ENCODE measurements at places on chromosomes 3 and 15.

GRCh38 chr3:197533396-197533795, 22.4 kb downstream of the BDH1 start:
- no peak for DNase-seq

GRCh38 chr3:148757238-148758215, 59.8 kb downstream of the AGTR1 start:
- no peak for DNase-seq

DNA sequence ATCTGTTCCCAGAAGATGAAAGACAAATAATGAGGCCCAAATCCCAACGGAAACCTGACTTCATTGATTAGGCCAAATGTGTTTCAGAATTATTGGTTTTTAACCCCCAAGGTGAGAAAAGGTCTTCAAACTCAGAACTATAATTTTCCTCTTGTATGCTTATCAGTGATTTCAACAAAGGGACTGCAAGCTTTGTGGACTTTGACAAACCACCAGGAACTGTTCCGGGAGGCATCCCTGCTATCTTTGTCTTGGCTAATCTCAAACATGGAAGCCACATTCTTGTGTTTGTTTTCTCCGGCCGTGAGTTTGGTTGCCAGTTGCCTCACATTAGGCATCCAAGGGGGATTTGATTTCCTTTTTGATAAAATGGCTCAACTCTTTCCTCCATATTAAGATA, 19.5 kb downstream of the ARHGEF3 start:
- peak; percentile 50 for DNase-seq

DNA sequence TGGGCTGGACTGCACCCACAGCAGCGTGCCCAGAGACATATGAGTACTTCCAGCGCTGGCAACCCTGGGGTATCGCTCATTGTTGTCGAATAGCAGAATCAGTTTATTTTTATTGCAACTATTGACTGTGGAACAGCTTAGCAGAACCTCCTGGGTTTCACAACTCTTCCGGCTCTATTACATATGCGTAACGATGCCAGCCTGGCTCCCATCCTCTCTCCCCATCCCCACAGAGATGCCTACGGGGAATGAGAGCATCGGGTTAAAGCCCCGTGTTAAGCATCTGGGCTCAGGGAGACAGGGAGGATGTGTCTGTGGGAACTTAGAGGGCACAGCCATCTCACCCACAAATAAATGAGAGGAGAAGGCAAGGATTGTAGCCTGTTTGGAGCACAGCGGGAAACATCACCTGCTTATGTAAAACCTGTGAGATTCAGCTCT, 76.6 kb upstream of the DLG1 start:
- DNase-seq, result no peak

GRCh38 chr15:70266412-70267121, 168.8 kb upstream of the TLE3 start:
- DNase-seq, result no peak

DNA sequence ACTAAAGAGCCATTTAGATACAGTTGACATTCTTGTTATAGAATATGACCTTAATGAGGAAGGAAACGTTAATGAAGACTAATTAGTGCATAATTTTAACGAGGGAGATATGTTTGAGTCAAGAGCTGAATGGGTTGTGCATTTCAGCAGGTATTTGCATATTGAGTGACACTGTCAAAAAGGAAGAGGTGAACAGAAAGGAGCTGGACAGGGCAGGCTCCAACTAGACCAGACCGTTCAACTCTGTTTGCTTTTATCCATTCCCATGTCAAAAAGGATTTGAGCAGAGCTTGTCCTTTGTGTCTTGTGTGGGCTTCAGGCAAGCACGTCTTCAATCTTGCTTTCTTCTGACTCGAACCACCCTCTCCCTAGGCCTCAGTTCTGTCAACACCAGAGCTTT, 40.7 kb downstream of the B3GALNT1 start:
- no peak for DNase-seq

- no peak for DNase-seq
Observed at GRCh38 chr3:24387493-24387892, 107.2 kb downstream of the THRB start.

DNA sequence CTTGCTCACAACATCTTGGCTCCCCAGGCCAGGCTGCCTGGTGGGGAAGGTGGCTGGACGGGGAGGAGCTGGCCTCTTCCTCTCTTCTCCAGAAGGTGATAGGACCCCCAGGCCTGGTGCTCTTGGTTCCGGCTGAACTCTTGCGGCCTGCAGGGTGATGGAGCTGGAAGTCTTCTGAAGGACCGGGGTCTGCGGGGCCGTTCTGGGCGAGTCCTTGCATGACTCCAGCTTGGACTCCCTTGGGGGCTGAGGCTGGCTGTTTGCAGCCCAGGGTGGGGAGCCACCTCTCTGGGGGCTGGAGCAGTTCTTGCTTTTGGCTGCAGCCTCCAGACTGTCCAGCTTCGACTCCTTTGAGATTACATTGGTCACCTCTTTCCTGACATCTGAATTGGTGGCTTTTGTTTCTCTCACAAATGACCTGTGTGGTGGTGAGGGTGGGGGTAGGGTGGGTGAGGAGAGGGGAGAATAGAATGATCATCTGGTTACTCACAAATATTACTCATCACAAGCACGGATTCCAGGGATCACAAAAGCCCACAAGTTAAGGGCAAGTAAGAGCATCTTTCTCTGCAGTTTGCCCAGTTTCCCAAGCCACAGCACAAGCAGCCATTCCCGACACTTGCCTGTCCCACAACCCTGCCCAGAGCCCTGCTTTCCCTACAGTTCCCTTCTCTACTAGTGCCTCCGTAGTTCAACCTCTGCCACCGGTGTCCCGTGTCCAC, 149.1 kb upstream of the HACD2 start:
- no peak for DNase-seq

GRCh38 chr15:77831986-77832385, 199.3 kb upstream of the LINGO1 start:
- no peak for DNase-seq

DNA sequence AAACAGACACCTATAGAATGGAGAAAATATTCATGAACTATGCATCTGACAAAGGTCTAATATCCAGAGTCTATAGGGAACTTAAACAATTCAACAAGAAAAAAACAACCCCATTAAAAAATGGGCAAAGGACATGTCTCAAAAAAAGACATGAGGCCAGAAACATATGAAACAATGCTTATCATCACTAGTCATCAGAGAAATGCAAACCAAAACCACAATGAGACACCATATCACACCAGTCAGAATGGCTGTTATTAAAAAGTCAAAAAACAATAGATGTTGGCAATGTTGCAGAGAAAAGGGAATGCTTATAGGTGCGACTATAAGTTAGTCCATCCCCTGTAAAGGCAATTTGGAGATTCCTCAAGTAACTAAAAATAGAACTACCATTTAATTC, 11.4 kb upstream of the HDGFL3 start:
- DNase-seq, result no peak

DNA sequence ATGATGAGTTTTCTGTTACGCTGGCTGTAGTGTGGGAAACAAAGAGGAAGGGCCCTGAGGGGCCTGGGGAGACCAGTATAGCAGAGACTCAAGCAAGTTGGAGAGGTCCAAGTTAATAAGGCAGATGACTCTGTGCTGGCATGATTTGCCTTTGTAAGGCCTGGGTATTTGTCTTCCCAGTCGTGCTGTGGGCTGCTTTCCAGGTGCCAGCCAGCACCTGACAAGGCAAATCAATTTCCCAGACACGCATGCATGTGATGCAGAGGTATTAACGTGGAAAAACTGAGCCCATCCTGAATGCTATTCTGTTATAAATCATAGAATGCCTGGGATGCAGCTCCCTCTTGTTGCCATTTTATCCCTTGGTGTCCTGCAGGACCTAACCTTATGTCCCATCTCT, 175.6 kb downstream of the MFSD1 start:
- no peak for DNase-seq

DNA sequence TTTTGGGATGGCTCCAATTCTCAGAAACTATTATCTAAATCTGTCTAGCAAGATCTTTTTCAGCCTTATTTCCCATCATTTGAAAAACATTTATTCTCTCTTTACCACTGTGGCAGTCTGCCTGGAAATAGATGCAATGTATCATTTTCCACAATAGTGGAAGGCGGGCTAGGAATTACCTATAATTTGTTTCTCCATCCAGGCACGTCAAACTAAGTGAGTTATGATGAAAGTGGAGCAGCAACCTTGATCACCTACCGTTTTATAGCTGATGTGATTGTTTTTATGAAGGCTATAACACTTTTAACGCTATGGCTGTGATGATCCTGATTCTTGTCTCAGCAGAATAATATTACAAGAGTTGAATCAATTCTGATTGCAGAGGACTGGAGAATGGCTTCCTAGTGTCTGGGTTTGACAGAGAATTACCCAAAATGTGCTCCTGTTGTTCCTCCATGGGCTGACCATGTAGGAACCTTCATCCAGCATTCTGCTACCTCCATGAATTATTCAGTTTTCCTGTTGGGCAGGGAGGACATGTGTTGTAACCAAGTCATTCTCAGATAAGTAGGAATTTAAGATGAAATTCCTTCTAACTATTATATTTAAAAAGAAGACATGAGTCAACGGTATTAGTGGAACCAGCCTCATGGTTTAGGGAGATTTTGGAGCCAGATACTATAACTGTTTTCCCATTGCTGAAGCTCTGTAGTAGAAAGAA, 231.5 kb upstream of the SGO1 start:
- DNase-seq, result no peak

GRCh38 chr3:184466413-184466960, 86.6 kb downstream of the CHRD start:
- DNase-seq, result no peak

DNA sequence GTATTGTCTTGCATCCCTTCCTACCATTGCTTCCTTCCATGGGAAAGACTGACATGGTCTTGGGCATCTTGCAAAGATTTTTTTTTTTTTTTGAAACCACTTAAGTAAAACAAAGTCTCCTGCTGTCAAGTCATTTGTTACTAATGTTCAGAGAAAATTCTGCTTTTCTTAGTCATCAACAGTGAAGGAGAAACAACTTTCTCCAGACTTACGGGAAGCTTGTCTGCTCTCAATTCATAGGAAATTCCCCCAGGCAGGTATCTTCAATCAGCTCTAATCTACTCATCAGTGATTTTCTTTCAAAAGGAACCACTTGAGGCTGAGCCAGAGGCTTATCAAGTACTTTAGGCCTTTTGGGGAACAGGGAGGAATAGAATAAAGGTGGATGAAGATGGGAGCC, 15.9 kb upstream of the DRD3 start:
- DNase-seq, result no peak

DNA sequence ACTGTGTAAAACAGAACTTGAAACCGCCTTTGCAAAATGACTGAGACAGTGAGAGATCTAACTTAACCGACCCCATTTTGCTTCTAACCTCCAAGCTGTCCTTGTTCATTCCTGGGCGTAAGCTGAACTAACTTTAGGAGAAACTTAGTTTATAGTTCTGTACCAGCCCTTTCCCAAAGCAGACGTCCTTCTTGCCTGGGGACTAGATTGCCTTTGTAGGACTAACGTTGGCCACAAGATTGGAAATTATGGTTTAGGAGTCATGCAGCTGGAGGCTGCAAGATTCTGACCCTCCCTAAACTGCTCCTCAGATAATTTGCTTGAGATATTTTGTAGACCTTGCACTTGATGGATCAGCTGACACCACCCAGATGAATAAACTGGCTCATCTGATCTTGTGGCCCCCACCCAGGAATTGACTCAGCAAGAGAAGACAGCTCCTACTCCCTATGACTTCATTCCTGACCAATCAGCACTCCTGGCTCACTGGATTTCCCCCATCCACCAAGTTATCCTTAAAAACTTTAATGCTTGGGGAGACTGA, 219.9 kb upstream of the PROK2 start:
- no peak for DNase-seq

Measured in LNCaP clone FGC (cell line).